ENCODE measurements at places on chromosomes 12 and 14.

GRCh38 chr12:124222368-124223245 is 72.3 kb upstream of the RFLNA start:
- DNase-seq = no peak

DNA sequence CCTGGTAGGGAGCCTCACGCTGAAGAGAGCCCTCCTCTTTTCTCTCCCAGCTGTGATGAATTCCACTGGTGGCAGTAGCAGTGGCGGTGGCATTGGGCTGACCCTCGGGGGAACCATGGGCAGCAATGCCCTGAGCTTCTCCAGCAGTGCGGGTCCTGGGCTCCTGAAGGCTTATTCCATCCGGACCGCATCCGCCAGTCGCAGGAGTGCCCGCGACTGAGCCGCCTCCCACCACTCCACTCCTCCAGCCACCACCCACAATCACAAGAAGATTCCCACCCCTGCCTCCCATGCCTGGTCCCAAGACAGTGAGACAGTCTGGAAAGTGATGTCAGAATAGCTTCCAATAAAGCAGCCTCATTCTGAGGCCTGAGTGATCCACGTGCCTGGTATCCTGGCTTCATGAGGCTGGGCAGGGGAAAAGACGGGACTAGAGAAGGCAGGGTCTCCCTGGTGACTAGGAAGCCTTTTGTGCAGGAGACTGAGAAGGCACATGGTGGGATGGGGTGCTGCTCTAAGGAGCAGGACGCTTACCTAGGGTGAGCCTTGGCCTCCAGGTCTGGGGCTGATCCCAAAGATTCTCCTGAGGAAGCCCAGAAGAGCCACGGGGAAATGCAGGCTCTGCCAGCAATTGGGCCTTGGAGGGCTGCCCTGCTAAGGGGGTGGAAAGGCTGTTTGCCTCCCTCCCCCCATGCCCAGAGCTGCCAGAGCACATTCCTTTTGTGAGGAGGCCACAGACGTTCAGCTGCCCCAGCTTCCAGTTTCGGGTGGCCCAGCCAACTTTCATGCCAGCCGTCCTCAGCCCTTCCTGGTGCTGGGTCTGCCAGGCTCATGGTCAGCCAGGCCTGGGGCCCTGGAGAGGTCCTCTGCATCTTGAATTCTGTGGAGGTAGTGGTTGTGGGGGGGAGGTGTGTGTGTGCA is 15.8 kb downstream of the KRT7 start:
- no peak for DNase-seq

- DNase-seq = no peak
Measured at GRCh38 chr14:29650554-29651269, 276.9 kb downstream of the PRKD1 start.

DNA sequence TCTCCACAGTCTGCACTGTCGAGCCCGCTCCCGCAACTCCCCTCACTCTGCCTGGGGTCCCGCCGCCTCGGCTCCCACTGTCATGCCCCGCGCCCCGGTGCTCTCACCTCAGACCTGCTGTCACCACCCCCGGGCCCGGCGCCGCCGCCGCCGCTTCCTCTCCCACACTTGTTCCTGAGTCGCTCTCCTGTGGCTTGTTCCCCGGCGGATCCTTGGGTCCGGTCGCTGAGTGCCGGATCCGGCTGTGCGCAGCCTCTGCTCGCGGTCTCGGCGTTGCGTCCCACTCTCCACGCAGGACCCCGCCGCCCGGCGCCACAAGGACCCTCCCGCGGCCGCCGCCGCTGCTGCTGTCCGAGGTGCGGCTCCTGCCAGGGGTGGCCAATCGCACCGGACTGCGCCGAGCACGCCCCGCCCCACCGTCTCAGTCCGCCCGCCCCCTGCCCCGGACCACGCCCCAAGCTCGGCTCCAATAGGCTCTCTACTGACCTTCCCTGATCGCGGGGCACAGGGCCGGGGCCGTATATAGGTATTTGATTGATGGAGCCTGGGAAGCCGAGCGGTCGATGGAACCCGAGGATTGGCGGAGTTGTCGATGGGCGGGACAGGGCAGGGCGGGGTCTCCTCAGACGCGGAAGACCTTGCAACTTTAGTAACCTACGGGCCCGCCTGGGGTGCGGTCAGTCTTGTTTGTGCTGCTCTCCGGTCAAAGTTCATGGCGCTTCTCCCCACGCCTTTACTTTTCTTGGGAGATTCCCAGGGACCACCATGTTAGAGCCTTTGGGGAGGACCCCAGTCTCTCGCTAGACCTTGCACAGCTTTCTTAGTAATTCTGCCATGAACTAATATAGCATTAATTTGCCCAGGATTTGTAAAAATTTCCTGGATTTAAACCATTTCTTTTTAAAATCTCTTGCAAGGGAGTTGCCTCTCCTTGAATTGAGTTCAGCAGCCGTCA is at the start of gene TAOK3:
Gene TAOK3 (minus strand): TSS at position 367 of the 955 bp plus-strand sequence. CDS start 117,340 bp downstream, outside the sequence.
- peak; percentile 91 for DNase-seq

- no peak for DNase-seq
Measured at GRCh38 chr12:131008-131407, 64.4 kb downstream of the IQSEC3 start.

DNA sequence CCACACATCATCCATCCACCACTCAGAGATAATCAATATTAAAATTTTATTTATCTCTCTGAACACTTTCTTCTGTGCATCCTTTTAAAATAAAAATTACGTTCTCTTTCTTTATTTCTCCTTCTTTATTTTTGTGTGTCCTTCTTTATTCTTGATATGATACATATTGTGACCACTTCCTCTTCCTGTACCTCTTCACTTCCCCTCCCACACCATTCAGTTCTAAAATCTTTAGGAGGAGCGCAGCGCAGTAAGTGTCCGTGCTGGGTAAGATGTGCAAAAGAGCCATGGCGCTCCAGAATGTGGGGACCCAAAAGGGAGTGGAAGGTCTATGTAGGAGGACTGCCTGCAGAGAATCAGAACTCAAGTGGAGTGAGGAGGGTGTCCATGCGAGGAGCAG is 256.7 kb downstream of the ITPR2 start:
- no peak for DNase-seq

DNA sequence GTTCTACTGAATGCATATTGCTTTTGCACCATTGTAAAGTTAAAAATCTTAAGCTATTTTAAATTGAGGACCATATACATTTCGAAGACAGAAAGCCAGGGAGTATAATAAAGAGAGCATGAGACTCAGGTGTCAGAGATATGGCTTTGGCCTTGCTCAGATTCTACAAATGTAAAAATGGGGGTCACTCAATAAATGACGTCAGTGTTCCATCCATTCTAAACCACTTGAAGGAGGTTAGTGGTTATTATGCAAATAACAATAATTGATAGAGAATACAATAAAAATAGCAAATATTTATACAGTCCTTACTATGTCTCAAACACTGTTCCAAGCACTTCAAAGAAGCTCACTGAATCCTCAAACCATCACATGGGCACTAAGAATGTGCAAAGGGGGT is 20.1 kb downstream of the RTN1 start:
- no peak for DNase-seq

DNA sequence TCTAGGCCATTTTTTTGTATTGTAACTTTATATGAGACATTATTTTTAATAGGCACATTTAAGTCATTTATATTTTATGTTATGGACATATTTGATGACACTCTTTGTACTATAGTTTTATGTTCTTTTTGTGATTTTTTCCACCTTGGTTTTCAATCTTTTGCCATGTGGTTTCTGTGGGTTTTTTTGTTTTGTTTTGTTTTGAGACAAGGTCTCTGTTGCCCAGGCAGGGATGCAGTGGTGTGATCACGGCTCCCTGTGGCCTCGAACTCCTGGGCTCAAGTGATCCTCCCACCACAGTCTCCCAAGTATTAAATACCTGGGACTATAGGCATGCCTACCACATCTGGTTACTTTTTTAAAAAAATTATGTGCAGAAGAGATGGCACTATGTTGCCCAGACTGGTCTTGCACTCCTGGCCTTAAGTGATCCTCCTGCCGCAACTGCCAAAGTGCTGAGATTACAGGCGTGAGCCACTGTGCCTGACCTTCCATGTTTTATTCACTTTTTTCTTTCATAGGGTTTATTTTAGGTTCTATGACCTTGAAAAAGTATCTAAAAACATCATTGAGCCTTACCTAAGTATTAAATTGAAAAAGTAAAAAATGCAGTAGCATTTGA is 16.3 kb downstream of the MSRB3 start:
- DNase-seq = no peak

- DNase-seq = no peak
Measured at GRCh38 chr14:96705422-96706092, 91.6 kb upstream of the VRK1 start.
